Activated CD4-positive, CD25-positive, alpha-beta regulatory T cell treated with anti-CD3 and anti-CD28 coated beads, Interleukin-2, amount 50 U/mL, for 16 hours (primary cell): ENCODE measurements at places on chromosomes 6 and 20.

DNA sequence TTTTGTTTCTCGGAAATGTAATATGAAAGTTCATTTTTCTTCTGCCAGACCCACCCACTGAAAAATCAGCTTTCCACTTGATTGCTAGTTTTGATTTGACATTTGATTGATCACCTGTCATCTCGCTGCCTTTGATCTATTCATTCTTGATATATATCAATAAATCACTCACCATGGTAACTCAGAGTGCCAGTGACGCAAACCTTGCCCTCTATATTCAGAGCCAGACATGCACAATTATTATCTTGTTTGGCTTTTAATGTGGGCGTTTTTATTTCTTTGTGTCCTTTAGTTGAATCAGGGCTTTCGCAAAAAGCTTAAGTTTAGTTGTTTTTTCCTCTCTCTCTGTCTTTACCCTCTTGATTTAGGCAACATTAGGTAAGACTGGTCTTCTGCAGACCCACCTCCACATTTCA lies 2.0 kb downstream of the TSHZ2 start:
- DNase-seq, result peak; percentile 23

DNA sequence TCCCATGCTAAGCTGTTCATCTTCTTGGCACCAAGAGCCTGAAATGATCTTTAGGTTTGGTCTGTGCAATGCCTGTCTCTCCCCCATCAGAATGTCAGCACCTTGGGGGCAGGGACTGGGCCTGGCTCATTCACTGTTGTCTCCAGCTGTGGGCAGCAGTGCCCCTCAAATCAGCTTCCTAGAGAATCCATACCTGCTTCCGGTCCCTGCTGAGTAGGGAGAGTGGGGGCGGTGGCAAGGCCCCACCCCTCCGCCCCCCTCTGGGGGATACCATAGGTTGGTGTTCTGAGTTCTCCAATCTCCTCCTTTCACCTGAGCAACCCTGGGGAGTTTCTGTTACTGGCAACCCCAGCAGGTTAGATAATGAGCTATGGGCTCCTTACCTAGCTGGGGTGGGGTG lies 19.2 kb upstream of the SPDEF start:
- no peak for DNase-seq

DNA sequence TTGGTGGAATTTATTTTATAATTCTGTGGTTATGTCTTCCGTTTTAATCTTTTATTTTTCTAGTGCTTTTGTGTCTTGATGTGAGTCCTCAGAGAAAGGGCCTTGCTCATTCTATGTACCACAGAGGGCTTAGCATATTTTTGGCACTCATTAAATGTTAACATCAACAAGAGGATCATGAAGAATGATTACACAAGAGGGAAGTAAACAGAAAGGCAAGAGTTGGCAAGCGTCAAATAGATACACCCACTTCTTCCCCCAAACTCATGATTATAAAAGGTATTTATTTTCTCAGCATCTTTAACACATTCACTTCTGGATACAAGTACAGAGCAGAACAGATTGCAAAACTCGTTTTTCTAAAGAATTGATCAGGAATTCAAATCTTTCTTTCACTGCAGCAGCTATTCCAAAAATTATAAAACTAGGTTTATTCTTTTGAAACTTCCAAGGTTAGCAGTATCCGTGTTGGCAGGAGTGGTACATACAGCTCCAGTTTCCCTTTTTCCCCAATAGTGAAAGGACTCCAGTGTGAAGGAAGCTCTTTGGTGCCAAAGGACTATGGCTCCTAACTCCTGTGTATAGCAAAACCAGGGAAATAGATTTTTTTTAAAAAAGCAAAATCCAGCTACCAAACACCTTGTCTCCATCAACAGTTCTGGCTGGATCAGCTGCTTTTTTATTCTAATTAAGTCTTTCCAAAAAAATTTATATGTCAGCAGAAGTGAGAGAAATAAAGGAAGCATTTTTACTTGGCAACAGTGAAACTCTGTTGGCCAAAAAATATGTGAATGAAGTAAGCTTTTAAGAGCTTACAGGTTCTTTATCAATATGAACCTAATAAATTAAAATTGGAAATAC lies 221.9 kb downstream of the ADGRG6 start:
- no peak for DNase-seq

- no peak for DNase-seq
Observed at GRCh38 chr6:128723667-128724066, 159.3 kb upstream of the LAMA2 start.

DNA sequence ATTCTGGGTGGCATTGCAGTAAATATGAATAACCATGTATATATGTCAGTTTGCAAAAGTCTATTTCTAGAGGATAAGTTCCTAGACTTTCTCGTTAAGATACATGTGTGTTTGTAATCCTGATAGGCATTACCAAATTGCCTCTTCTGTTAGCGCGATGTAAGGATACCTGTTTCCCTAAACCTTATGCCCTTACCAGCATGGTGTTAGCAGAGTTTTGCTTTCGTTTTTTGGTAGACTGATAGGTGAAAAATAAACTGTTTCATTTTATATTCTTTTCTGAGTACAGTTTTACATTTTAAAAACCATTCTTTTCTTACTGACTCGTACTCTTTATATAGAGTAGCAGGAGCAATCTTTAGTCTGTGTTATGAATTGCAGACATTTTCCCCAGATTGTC lies 32.3 kb downstream of the SNX9 start:
- DNase-seq, result no peak

DNA sequence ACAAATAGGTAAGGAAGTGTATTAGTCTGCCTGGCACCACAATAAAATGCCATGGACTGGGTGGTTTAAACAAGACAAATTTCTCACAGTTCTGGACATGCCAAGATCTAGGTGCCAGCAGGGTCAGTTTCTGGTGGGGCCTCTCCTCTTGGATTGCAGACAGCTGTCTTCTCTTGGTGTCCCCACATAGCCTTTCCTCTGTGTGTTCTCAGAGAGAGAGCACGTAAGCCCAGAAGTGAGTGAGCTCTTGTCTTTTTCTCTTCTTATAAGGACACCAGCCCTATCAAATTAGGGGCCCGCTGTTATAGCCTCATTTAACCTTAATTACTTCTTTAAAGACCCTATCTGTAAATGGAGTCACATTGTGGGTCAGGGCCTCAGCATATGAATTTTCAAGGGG lies 28.3 kb downstream of the SMPDL3A start:
- no peak for DNase-seq

DNA sequence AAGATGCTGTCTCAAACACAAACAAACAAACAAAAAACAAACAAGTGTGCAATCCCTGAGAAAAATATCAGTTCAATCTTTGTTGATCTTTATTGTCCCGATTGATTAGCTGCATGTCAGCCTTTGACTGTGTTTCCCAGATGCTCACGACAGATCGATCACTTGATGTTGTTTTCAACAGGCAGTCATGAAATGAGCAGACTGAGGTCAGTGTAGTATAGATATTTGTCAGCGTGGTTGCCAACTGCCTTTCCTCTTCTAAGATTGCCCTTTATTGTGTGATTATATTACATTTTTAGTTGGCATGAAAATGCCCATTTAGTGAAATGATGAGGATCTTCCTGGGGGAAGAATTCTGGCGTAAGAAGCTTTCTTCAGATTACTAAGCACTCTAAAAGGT lies 25.6 kb downstream of the UTRN start:
- DNase-seq, result no peak

GRCh38 chr6:28824793-28825731 lies 98.7 kb downstream of the TRIM27 start:
- no peak for DNase-seq

DNA sequence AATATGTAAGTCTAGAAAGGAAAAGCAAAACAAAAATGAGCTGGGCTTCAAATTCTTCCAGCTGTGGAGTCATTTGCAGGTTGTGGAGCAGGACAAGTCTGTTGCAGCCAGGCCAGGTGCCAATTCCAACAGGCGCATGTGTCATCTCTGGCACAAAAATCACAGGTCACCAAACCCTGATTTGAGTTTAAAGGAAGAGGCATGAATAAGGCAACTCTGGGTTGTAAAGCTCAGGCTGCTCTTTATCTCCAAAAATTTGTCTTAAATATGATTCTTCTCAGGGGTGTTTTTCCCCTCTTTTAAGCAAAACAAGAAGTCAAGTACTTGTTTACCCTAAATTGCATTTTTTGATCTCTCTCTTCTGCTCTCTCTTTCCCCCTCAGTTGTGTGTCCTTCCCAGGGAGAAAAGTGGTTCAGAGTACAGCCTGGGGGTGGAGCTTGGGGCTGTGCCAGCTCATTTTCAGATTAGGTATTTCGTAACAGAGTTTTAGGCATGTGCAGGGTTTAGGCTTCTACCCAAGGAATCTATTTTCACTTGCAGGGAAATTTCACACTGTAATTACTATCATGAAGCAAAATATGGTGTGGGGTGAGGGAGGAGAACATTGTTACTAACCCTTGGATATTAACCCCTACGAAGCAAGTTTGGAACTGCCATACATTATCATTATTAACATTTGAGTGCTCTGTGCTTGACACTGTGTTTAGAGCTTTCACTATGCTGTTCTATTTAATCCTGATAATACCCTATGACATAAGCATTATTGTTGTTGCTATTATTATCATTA lies 8.3 kb upstream of the NCOA3 start:
- DNase-seq, result no peak

- no peak for DNase-seq
Observed at GRCh38 chr6:108739496-108740330, 108.5 kb upstream of the ARMC2 start.

DNA sequence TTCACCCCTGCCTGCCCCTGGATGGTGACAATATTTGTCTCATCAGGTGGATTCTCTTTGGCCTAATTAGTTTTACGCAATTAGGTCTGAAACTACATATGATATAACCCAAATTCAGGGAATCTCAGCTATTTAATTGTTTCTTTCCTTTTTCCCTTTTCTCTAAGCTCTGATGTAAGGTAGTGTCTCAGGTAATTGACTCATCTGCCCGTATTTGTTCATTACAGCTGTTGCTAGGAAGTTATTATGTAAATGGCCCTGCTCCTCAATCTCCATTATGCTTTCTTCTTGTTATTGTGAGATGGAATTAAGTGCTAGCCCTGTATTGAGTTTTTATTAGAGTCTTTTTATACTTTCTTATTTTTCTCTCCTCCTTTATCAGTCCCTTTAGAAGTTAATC lies 378.2 kb upstream of the ARID1B start:
- DNase-seq, result no peak

DNA sequence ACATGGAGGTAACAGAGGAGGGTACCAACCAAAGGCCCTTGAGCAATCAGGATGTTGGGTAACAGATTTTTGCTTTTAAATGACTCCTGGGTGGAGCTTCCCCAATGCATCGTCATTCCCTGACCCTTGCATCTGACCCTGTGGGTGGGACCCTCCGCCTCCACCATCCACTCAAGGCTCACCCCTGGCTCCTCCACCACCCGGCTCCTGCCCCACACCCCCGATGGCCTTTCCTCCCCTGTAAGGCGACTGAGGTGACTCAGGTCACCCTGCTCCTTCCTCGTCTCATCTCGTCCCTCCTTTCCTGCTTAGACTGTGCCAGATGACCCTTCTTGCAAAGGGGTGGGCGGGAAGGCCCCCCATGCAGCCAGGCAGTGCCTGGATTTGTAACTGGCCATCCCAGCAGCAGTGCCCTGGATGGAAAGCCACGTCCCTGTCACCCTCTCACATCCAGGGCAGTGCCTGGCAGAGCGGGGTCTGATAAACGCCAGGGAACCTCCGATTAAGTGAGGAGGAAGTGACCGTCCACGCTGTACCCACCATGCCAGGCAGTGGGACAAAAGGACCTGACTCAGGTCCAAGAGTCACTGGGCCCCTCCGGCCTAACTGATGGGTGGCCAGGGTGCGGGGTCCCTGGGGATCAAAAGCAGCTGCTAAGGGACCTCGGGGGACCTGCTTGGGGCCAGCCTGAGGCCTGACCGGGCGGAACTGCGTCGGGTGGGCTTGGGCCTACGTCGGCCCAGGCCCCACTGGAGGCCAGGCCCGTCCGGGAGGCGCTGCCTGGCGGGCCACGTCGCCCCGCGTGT lies 624 bp upstream of the NPEPL1 start:
- DNase-seq, result no peak

- no peak for DNase-seq
Observed at GRCh38 chr20:58019850-58020625, 208.4 kb downstream of the ANKRD60 start.

DNA sequence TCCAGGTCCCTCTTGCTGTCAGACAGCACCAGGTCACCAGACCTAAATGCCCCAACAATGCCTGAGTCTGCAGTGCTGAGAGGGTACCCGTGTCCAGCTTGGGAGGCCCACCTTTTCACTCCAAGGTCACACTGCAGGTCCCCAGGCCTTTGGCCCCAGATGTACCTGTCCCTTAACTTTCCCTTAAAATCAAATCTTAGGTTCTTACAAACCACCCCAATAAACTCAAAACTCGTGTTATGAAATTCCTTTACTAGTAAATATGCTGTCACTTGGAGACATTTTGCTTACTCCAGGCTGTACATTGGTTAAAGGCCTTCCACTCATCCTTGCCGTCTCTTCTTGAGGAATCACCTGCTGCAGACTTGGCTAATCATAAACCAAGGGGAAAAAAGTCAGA lies 165.7 kb upstream of the RREB1 start:
- DNase-seq, result no peak

- DNase-seq, result no peak
Observed at GRCh38 chr6:26156850-26157250, 69.6 kb downstream of the HFE start.

GRCh38 chr6:6694825-6695624 lies 106.5 kb downstream of the LY86 start:
- DNase-seq, result no peak

DNA sequence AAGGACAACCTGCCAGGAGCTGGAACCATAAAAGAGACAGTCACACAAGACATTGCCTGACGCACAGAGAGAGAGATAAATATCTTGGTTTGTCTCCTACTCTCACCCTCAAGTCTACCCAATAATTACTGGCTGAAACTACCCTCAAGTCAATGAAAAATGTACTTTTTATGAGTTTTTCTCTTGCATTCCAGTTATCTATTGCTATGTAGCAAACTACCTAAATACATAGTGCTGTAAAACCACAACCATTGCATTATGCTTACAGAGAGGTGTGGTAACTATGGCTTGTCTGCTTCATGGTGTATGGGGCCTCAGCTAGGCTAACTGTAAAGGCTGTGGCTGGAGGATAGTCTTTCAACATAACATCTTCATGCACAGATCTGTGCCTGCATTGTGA lies 247.8 kb downstream of the HAO1 start:
- DNase-seq, result no peak

DNA sequence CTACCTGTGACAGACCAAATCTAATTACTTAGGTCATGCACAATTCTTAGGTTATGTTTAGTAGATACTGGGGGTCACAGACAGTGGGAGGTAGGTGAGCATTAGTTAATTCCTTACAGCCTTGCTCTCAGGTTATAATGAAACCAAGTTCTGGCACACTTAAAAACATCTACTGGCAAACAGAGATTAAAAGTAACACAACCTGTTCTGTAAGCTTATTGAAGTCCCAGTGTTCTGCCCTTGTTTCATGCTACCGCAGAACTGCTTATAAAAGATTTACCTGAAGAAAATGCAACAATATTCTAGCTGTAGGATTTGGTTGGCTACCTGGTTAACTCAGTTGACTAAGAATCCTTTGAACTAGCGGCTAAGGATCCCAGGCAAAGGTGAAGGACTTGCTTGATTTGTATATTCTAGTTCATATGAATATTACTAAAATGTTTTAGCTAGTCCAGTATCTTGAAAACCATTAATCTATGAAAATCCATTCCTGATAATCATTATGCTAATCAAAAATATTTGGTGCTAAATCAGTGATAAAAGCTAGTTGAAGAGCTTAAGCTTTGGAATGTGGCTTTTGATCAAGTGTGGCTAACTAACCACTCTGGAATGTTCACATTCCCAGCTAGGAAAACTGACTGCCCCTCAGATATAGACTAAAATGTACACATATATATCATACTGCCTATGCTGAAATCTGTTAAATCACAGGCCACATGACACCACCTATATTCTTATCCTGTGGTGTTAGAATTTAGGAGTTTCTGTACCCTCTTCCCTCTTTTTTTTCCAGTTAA lies 7.2 kb downstream of the PEX3 start:
- DNase-seq, result no peak
